Glutamatergic neuron (in vitro differentiated cells): ENCODE measurements at places on chromosomes 16 and 17. TPM values are rescaled to one million over a fixed set of nuclear protein-coding genes. Genes with fewer than 3 reads are reported as not detected.

- no peak for DNase-seq
Measured at GRCh38 chr16:53183442-53183841, 128.7 kb downstream of the CHD9 start.

DNA sequence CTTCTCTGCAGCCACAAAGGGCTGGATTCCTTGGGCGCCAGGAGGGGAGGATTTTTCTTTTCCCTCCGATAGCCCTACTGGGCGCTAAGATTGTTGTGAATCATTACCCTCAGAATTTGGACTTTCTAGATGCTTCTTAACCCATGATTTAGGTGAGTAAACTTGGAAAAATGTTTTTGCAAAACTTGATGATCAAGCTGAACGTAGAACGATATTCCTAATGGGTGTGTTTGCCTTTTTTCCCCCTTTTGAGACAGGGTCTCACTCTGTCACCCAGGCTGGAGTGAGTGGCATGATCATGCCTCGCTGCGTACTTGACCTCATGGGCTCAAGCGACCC lies 43.8 kb downstream of the PGS1 start:
- no peak for DNase-seq

GRCh38 chr17:45579529-45580495 lies 89.3 kb upstream of the PLEKHM1 start:
- no peak for DNase-seq

DNA sequence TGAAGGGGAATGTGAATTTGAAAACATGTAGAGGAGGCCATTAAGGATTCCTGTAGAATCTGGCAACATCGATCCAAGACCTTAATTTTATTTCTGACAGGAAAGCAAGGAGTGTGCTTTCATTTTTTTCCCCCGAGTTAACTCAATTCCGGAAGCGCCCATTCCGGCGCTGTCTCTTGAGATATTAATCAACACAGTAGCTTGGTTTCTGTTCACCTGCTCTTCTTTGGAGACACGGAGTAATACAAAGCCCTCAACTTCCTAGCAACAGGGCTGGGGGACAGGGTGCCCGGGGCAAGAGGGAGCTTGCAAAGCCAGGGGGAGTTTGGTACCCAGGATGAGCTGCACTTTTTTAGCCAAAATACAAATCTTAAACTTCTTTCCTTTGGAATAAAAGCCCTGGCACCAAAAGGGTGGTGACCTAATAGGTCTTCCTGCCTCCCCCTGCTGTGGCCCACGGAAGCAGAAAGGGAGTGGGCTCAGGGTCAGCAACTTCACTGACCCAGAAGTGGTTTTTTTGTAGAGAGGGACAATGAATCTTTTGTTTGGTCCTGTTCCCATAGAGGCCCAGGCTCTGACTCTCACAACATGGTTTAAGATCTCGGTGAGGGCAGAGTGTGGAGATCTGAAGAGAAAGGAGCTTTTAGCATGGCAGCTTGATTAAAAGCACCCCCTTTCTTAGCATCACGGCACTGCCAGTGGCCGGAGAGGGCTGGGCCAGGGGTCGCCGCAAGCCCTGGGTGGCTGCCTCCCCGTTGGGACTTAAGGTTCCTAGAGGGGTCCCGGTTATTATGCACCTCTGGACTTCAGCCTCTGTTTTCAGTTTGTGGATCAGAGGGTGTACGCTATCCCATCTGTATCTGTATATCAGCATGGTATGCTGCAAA lies 207.3 kb downstream of the CCDC182 start:
- no peak for DNase-seq

GRCh38 chr17:13036751-13037150 lies 18.9 kb upstream of the ELAC2 start:
- DNase-seq = no peak

- DNase-seq = no peak
Measured at GRCh38 chr16:65655802-65656201, 533.9 kb upstream of the CDH11 start.

- no peak for DNase-seq
Measured at GRCh38 chr17:41366070-41366469, 3.5 kb downstream of the KRT33B start.

GRCh38 chr17:80424878-80425765 lies 10.2 kb downstream of the ENDOV start:
- no peak for DNase-seq

DNA sequence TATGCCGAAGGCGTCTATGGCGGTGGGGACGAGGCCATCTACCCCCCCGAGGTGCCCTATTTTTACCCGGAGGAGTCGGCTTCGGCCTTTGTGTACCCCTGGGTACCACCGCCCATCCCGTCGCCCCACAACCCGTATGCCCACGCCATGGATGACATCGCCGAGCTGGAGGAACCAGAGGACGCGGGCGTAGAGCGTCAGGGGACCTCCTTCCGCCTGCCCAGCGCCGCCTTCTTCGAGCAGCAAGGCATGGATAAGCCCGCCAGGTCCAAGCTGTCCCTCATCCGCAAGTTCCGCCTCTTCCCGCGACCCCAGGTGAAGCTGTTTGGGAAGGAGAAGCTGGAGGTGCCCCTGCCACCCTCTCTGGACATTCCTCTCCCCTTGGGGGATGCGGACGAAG lies 11.4 kb downstream of the MYO15A start:
- DNase-seq = no peak

DNA sequence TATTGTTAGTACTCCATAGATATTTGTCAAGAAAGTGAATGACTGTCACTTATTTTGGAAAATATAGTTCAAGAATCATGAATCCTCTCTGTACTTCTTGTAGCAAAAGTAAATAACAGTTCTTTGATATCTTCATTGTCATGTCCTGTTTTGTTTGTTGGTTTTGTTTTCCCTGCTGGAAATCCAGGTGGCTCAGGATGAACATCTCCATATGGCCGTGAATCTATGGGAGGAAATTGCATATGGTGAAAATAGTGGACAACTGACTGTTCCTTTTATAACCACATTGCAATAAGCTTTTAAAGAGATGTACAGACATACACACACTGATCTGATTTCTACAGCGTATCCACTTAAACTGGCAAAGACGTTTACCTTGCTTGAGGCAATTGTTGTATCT lies 637.0 kb upstream of the RBFOX1 start:
- no peak for DNase-seq

DNA sequence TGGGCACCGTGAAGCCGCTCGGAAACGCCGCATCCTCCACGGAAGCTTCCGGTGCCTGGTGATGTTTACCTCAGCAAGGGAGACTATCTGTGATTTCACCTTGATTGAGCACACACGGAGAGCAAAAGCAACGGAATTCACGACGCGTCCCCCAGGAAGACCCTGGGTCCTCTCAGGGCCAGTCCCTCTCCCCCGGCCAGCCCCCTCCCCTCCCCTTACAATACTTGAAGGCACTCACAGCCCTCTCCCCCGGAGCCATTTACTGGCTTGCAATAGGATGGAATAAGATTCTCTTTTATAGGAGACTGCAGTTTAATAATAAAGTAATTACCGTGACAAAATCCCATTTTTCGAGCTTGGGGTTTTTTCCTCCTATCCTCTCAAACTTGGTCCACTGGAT lies 104.7 kb downstream of the ENGASE start:
- no peak for DNase-seq

DNA sequence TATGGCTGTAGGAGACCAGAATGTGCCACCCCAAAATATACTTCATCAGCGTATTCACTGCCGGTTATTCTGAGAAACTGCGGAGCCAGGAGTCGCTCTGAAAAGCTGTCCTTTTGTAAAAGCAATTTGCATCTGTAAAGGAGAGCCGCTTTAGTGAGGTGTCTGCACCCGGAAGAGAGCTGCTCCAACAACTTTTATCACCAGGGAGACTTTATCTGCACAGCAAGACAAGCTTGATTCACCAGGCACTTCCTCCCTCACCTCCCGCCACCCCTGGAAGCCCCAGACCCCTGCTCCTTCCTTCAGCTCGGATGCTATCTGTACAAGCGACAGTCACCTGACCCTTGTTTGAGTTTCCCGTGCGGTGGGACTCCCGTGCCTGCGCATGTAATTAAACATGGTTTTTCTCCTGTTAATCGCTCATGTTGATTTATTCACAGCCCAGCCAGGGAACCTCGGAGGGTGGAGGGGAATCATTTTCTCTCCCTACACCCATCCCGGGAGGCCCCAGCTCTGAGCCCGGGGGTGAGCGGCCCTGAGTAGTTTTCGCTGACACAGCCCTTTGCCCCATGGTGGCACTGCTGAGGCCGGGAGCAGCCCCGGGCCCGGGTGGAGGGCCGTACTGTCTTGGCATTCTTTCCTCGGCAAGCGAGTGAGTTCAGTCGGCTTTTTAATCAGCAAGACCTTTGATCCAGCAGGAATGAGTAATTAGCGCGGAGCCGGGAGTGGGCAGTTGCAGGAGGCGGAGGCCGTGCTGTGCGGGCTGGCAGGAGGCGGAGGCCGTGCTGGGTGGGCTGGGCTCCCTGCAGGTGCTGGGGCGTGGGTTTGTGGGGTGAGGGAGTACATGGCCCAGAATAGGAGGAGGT lies 222.7 kb upstream of the CIBAR2 start:
- no peak for DNase-seq

GRCh38 chr16:81940781-81941560 lies 70.3 kb downstream of the SDR42E1 start:
- DNase-seq = no peak

GRCh38 chr17:78977997-78978973 lies 1.4 kb downstream of the LGALS3BP start:
- DNase-seq = no peak

GRCh38 chr17:57920916-57921703 lies 34.1 kb downstream of the CUEDC1 start:
- no peak for DNase-seq

GRCh38 chr17:17025621-17026020 lies 16.6 kb upstream of the MPRIP start:
- DNase-seq = no peak

GRCh38 chr17:75301049-75301448 lies 11.8 kb upstream of the SLC25A19 start:
- DNase-seq = no peak

DNA sequence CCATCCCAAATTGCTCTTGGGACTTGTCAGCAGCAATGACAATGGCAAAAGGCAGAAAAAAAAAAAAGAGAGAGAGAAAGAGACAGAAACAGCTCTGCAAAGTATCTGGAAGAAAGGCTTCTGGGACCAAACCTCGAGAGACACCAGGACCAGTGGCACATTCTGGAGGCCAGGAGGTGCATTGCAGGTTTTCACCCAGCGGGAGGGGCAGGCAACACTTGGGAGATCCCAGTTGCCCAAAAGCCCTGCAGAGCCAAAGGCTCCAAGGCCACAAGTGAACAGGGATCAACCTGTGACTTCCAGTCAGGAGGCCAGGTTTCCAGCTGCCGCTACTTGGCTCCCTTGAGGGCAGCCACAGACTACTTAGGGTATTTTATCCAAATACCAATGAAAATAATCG lies 110.8 kb upstream of the CDH5 start:
- DNase-seq = no peak

GRCh38 chr17:67648032-67648905 lies 69.5 kb upstream of the NOL11 start:
- DNase-seq = no peak

GRCh38 chr17:60416368-60416925 lies 5.8 kb upstream of the CHCT1 start:
- DNase-seq = no peak

Gene WFIKKN1
- 61.9 TPM for total RNA-seq

Gene FAM20A
- 0.37 TPM for total RNA-seq

Gene ATMIN
- total RNA-seq = 61.5 TPM

Gene KLHL10
- not detected for total RNA-seq

Gene C16orf54
- not detected for total RNA-seq

Gene WFDC1
- 0.93 TPM for total RNA-seq

Gene ZDHHC1
- 4.6 TPM for total RNA-seq

Gene MMP25
- not detected for total RNA-seq

Gene SPATA22
- total RNA-seq = not detected

Gene SDR42E1
- 0.20 TPM for total RNA-seq

Gene KCNH4
- total RNA-seq = 0.71 TPM

Gene ADAMTS18
- total RNA-seq = 1.7 TPM

Gene SCGB1C2
- not detected for total RNA-seq

Gene KRTAP9-4
- total RNA-seq = not detected

Gene TELO2
- 101 TPM for total RNA-seq

Gene KRTAP9-8
- total RNA-seq = not detected

Gene EIF5A
- 347 TPM for total RNA-seq
